ENCODE measurements at places on chromosomes 5 and 9.

DNA sequence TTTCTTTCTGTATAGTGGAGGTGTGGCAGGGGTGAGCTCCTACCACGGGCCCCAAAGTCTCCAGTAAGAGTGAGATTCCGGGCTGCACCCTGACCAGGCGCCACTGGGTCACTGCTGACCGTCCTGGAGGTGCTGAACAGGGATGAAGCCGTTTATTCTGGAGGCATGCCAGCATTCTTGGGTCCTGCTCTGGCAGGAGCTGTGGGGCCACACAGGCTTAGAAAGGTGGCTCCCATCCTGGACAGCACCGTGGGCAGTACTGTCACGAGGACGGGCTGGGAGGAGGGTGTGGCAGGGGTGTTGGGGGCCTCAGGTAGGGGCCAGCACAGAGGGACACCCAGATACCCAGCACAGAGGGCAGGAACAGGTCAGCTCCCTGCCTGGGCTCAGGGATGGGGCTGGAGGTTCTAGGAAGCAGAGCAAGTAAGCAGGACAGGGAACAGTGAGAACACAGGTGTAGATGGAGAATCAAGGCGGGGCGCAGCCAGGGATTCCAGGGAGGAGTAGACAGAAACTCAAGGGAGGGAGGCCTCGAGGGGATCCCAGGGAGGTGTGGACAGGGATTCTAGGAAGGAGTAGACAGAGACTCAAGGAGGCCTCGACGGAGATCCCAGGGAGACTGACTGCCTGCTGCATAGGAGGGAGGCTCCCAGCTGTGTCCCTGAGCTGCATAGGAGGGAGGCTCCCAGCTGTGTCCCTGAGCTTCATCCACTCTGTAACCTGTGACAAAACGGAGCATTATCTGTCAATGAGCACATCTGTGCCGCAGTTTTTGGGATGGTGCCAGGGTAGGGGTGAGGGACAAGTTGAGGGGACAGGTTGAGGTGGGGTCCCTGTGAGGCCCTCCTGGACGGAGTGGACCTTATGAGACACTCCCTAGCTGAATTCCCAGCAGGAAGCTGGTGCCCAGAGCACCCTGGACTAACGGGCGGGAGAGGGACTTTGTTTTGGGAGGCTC, 1.1 kb upstream of the PLEKHG4B start:
- no peak for DNase-seq

DNA sequence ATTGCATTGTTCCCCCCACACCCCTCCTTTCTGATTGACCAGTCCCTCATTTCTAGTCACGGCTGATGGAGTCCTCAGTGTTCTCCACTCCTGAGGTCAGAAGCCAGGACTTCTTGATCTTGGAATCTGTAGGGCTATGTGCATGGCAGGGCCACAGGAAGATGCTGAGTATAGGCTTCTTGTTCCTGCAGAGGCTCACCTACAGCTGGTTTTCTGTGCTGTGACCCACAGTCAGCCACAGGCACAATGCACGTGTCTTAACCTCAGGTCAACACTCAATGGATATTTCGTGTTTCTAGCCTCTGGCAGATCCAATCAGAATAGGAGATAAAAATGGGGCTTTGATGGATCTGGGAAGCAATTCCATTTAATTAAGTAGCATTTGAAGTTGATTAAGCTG, 14.3 kb upstream of the CXCL14 start:
- no peak for DNase-seq

GRCh38 chr5:85148701-85149100, 764.0 kb upstream of the EDIL3 start:
- DNase-seq = no peak

- peak; percentile 25 for DNase-seq
Measured at GRCh38 chr5:140833993-140834392, at the start of gene PCDHA7. PCDHA7 (plus strand) TSS chr5:140834269; CDS start chr5:140834384, 115 bp downstream.

DNA sequence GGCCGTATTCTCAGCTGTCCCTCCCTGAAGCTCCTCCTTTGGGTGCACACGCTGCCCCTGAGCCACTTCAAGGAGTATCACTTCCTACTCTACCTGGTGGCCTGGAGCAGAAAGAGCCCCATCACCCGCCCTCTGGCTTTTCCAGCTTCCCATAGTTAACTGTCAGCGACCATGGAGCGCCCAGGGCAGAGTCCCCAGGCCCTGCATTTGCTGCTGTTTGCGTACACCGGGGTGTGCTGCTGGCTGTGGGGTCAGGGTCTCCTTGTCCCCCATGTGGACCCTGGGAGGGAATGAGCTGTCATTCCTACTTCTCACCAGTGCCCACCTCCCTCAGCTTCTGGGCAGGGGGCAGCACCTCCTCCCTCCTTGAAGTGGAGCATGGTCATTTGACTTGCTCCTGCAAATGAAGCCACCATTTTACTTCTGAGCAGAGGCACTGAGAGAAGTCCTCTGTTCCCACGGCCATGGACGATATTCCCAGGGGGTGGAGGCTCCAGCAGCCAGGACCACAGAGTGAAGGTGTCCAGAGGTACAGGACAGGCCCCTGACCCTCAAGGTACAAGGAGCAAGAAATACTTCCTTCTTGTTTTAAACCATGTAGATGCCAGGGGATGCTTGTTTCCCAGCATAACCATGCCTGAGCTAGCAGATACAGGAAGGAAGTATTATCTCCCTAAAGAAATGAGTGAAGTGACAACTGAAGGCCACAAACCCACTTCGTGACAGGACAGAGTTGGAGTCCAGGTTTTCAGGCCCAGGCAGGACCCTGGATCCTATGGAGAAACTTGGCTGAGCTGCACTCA, 40.6 kb upstream of the COL5A1 start:
- DNase-seq = no peak

GRCh38 chr5:862367-863243, 11.8 kb upstream of the ZDHHC11 start:
- DNase-seq = no peak

DNA sequence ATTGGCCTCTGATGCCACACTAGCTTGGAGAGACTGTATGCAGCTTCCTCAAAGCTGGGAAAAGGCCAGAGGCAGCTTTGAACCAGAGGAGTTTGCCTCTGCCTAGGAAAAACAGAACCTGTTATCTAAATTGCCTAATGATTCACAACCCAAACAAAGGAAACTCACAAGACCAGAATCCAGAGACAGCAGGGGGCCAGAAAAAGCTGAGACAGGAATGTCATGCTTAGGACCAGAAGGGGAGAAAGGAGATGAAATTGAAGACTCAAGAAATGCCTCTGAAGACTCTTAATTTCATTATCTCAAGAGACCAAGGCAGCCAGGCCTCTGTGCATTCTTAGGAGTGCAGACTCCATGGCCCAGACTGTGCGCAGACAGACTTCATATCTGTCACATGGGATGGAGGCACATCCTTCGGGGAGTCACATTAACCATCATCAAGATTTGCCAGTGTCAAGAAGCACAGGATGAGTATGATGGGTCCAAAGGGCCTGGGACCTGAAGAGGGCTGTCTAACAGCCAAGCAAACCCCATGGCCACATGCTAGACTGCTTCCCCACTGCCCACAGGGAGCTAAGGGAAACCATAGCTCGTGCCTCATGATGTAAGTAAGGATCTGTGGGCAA, 57.3 kb downstream of the ARSB start:
- peak; percentile 79 for DNase-seq
